ENCODE measurements at places on chromosomes 5 and 9.

GRCh38 chr5:128667152-128667551 is 129.1 kb upstream of the FBN2 start:
- no peak for DNase-seq

GRCh38 chr9:16223074-16223871 is 647.2 kb downstream of the BNC2 start:
- DNase-seq = no peak

DNA sequence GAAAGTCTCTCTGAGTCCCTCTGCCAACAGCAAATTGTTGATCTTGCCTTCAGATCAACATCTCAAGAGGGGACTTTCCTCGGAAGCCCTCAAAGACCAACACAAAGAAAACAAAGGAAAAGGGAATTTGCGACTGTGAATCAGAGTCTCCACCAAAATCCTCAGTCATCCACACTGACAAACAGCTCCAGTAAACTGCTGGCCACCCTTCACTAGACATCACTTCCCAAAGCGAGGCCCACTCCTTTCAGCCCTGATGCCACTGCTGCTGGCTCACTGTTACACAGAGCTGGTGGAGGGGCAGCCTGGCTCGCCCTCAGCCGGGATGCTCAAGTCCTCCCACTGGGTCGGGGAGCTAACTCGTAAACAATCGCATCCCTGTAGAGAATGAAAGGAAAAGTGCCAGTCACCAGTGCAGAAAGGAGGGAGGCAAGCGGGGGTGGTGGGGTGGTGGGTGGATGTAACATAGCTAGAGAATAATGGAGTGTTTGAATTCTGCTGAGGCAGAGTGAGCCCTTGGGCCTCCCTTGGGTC is 1.3 kb downstream of the FGF1 start:
- DNase-seq = no peak

DNA sequence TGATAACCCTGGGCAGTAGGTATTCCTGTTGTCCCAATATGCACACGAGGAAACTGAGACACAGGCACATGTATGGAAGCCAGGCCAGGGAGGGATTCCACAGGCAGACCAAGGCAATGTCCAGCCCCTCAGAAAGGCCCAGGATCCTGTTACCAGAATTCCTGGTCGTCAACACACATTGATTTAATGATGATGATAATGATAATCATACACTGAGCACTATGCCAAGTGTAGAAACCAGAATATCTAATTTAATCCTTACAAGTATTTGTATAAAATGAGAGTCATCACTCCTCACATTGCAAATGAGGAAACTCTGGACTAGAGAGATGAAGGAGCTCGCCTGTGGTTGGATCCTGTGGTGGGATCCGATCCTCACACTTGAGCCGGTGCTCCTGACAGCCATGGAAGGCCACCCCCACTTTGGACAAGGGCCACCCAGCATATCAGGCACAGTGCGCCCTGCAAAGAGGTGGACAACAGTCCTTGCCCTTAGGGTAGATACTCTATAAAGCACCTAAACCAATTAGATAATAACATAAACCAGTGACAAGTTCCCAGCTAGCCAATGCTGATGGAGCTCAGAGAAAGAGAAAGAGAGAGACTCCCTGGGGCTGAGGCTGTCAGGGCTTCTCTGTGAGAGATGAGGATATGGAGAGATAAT is 185.3 kb downstream of the SLIT3 start:
- no peak for DNase-seq

- DNase-seq = no peak
Observed at GRCh38 chr9:130561056-130561455, 18.3 kb upstream of the FUBP3 start.

GRCh38 chr5:118378959-118379358 is 609.4 kb downstream of the DTWD2 start:
- no peak for DNase-seq
